ENCODE measurements at places on chromosomes 1 and 21.

DNA sequence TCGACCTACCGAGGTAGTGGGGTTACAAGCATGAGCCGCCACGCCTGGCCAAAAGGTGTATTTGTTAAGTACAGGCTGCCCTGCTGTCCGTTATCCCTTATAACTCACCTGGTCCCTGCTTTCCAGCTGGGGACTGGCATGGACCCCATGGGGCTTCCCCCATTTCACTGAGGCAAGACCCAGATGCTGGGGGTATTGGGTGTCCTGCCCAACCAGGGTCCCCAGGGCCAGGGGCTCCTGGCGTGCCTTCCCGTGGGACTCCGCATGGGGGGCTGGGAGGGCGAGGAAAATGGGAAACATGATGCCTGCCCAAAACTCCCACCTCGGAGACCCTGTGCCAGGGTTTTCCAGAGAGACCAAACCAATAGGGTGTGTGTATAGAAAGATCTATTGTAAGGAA, 64.4 kb downstream of the FAAP20 start:
- DNase-seq = no peak

DNA sequence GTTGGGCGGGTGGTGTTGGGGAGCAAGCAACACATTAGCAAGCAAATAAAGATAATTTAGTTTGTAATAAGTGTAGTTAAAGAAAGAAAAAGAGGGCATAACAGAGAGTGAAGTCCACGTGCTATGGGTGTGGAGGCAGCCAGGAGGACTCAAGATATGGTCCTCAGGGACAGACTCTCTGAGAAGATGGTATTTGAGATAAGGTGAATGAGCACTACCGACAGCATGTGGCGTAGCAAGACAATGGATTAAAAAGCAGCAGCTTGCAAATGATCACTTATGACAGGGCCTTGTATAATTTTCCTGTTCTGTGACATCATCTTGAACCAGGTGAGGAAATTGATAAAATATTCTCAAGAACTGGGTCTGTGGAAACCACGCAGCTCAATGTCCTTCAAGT, 487.8 kb downstream of the PCP4 start:
- DNase-seq = no peak

GRCh38 chr21:45026826-45027225, 47.6 kb upstream of the ADARB1 start:
- DNase-seq = no peak

- no peak for DNase-seq
Measured at GRCh38 chr1:72283022-72283306, 625 bp upstream of the NEGR1 start.

DNA sequence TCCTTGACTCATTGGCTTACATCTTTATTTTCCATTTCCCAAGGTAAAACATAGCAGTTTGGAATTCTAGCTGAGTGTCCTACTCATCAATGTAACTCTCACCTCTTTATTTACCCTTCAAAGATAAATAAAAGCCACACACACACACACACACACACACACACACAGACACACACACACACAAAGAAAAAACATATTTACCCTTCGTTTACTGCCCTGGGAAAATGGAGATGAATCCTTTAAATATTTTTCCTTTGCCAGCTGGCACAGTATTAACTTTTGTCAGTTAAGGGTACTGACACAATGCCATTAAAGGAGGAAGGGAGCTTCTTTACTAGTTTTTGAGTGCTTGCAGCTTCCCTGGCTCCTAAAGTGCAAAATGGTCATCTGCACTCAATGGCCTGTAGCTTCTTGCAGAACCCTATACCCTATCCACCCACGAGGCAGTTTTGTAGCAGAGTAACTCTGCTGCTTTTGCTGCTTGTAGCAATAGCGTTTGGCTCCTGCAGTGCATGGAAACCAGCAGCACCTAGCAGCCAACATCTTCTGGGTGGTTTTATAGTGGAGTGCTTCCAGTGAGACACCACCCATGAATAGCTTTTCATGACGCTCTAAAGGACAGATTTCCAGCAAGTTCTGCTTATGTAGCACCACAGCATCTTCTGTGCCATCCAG, 103.7 kb downstream of the HS2ST1 start:
- DNase-seq = no peak

DNA sequence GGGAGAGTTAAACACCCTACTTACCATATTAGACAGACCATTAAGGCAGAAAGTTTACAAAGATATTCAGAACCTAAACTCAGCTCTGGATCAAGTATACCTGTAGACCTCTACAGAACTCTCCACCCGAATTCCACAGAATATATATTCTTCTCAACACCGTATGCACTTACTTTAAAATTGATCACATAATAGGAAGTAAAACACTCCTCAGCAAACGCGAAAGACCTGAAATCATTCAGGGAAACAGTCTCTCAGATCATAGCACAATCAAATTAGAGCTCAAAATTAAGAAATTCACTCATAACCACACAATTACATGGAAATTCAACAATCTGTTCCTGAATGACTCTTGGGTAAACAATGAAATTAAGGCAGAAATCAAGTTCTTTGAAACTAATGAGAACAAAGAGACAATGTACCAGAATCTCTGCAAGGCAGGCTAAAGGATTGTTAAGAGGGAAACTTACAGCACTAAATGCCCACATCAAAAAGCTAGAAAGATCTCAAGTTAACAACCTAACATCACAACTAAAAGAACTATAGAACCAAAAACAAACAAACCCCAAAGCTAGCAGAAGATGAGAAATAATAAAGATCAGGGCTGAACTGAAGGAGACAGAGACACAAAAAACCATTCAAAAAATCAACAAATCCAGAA, 19.1 kb downstream of the CD84 start:
- no peak for DNase-seq

DNA sequence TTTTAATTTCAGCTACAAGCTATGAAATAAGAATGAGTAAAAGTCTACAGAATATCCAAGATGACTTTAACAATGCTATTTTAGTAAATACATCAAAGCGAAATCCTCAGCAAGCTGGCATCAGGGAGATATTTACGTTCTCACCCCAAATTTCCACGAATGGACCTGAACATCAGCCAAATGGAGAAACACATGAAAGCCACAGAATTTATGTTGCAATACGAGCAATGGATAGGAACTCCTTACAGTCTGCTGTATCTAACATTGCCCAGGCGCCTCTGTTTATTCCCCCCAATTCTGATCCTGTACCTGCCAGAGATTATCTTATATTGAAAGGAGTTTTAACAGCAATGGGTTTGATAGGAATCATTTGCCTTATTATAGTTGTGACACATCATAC, 13.7 kb upstream of the CLCA1 start:
- no peak for DNase-seq

DNA sequence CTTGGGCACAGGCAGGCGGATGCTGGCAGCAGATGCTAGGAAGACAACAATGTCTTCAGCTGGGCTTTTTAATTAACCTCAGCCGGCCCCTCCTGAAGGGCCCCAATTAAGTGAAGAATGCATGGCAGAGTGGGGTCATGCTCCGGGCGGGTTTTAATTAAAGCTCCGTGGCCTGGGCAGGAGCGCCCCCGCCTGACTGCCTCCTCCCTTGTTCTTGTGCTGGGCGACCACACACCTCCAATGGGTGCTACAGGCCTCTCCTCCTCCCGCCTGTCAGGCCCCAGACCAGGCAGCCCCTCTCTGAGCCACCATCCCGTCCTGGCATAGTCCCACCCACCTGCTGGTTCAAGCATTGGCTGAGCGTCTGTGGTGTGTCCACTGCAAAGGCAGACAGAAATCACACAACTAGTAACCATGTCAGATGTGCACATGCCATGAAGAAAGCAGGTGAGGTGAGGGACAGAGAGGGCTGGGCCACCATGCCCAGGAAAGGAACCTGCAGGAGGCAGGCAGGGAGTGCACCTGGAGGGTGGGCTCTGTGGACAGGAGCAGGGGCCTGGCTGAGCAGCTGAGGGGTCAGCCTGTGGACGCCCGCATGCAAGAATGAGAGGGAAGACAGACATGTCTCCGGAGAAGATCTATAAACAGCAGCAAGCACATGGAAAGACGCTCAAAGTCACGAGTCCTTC, 8.5 kb upstream of the ARF1 start:
- no peak for DNase-seq

DNA sequence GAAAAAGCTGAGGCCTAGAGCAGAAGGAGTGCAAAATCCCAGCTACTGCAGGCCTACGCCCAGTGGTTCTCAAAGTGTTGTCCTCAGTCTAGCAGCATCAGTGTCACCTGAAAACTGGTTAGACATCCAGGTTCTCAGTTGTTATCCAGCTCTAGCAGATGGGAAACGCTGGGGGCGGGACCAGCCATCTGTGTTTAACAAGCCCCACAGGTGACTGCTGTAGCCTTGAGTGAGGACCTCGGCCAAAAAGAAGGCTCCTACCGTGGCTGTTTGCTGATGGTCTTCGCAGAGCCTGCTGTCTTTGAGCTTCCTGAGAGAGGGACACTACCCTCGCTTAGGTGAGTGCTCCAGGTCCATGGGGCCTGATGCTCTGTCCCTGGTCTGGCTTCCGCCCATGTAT, 69.7 kb downstream of the LRRN2 start:
- no peak for DNase-seq

GRCh38 chr1:58324558-58324957, 222.0 kb downstream of the OMA1 start:
- no peak for DNase-seq

Data from substantia nigra (tissue), 51 donors.